Tibial artery (tissue), 4 donors: ENCODE measurements at places on chromosomes 13 and 19.

DNA sequence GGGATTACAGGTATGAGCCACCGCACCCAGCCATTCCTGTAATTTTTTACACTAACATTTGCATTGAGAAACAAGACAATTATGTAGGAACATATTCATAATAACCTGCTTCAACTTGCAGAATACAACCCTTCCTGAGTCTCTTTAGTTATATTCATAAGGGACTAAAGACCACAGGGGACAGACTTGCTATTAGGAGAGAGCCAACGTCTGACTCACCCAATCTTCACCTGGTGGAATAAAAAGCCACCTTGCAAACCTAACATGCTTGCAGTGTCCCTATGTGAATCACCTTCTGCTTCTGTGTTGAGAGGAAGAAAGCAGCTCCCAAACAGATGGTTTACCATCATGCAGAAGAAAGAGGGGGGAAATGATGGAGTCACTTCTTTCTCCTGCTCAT, 456.1 kb downstream of the PCDH9 start:
- DNase-seq: no peak

DNA sequence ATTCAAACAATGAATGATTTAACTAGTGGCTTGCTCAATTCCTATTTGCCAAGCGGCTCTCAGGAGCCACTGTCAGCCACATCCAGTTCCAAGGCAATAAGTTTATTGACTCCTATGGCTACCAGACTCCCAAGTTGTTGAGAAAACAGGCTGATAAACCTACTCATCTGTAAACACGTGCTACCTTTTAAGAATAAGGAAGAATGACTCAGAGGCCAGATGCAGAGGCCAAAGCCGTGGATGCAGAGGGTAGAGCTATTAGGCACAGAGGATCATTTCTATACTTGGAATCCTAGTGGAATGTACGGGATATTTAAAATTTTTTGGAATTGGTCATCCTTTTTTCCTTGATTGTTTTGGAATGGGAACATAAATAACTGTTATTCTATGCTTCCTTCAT, 1921.1 kb downstream of the OLFM4 start:
- DNase-seq: no peak

DNA sequence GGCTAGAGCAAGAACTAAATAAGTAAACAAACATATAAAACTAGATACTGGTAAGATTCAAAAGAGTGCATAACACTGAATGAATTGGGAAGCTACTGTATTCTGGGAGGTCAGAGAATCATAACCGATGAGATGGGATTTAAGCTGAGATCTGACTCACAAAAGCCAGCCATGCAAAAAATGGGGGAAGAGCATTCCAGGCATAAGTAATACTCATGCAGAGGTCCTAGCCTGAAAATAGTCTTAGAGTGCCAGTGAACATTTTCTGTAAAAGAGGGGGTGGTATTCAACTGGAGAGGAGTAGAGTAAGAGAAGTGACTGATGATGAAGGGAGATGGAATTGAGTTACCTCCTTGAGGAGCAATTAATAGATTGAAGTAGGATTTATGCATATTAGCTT, 872.0 kb upstream of the GPC6 start:
- DNase-seq: no peak

GRCh38 chr13:99873832-99874430, 97.6 kb downstream of the ZIC5 start:
- no peak for DNase-seq

GRCh38 chr19:33199441-33200265, 5.5 kb downstream of the LRP3 start:
- DNase-seq: no peak

GRCh38 chr19:51927859-51928258, 587 bp downstream of the ZNF613 start:
- DNase-seq: no peak

GRCh38 chr13:111388851-111389500, 68.5 kb downstream of the TEX29 start:
- DNase-seq: peak; percentile 17
